ENCODE measurements at places on chromosomes 4 and X.

- no peak for DNase-seq
Observed at GRCh38 chr4:138831948-138832347, 183.6 kb upstream of the NOCT start.

GRCh38 chrX:139844884-139845283 lies 88.0 kb downstream of the ATP11C start:
- no peak for DNase-seq

DNA sequence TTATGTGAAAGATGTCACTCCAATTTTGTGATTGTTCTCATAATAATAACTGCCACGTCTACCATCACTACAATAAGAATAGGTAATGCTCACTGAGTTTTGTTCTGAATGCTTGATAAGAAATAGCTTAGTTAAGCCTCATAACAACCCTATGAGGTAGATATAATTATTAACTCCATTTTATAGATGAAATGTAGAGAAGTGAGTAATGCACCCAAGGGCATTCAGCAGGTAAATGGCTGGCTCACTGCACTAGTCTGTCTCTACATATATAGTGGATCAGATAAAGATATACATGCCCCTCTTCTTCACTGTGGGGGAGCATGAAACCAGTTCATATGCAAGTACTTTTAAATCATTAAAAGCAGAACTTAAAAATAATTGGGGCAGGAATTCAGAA lies 65.8 kb upstream of the SLC4A4 start:
- DNase-seq, result no peak

DNA sequence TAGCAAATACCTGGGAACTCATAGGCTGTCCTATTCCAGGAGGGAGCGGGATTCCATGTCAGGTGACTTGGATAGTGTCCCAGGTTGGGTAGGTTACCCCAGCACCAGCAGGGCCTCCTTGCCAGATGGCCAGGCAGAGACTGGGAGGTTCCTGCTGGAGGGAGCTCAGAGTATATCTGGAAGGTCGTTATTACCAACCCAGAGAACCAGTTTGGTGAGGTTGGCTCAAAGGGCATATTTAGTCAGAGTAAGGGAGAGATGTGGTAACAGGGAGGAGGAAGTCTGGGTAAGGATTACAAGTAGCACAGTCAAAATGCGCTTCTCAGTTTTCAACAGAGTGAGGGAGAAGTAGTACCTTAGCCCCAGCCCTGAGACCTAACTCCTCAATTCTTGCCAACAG lies 53.3 kb upstream of the LNX1 start:
- no peak for DNase-seq

DNA sequence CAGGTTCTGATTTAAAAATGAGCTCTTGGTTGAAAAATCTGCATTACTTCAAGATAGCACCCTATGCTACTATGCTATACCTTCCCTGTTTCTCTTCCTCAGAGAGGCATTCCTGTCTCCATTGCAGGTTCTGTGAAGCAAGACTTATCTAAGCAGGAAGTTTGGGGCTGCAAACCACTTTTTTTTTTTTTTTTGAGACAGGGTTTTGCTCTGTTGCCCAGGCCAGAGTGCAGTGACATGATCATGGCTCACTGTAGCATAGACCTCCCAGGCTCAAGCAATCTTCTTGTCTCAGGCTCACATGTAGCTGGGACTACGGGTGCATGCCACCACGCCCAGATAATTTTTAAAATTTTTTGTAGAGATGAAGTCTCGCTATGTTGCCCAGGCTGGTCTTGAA lies 4.0 kb upstream of the CCNG2 start:
- DNase-seq, result no peak

DNA sequence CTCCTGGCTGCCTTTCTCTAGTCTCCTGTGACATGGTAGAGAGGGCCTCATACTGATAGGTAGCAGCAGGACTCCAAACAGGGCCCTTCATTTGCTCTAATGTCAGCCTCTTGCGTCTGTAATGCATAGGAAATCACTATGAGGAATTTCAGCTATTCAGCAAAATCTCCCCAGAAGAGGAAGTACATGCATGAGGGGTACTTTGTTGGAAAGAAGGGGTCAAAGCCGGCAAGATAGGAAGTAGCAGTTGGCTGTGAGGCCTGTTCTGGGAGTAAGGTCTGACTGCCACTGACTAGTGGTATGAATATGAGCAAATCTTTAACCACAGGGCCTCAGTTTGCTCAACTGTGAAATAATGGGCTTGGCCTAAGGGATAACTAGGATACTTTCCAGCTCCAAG lies 283.2 kb downstream of the ARHGAP10 start:
- DNase-seq, result no peak

- DNase-seq, result no peak
Observed at GRCh38 chr4:155638195-155638965, 28.3 kb upstream of the GUCY1A1 start.

GRCh38 chr4:73234712-73235111 lies 23.9 kb downstream of the ANKRD17 start:
- no peak for DNase-seq

GRCh38 chr4:15451181-15451865 lies 18.4 kb upstream of the CC2D2A start:
- no peak for DNase-seq

GRCh38 chr4:54539500-54540029 lies 118.2 kb upstream of the KIT start:
- DNase-seq, result no peak

GRCh38 chr4:120977435-120977997 lies 55.0 kb upstream of the PRDM5 start:
- no peak for DNase-seq

GRCh38 chr4:112847781-112848180 lies 201.7 kb upstream of the ANK2 start:
- DNase-seq, result no peak

GRCh38 chr4:24559032-24559821 lies 25.1 kb downstream of the DHX15 start:
- no peak for DNase-seq

- no peak for DNase-seq
Observed at GRCh38 chr4:109861916-109862511, 14.1 kb downstream of the LRIT3 start.

- no peak for DNase-seq
Observed at GRCh38 chr4:105093975-105094374, 52.7 kb upstream of the TET2 start.

DNA sequence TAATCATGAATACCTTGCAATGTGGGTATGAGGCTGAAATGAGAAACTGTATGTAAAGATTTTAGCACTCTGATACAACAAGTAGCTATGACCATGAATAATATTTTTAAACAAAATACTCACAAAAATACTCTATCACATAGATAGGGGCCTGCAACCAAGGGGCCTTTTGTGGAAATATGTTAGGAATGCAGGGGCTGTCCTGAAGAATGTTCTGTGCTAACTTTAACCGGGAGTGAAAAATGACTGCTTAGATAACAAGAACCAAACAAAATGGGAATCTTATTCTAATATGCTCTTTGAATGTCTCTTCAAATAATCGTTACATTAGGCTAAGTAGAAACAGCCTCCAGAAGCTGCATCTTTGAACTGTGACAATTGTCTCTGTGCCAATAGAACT lies 37.9 kb upstream of the GYPA start:
- DNase-seq, result no peak

GRCh38 chr4:180990931-180991330 lies 1252.3 kb upstream of the TENM3 start:
- no peak for DNase-seq

DNA sequence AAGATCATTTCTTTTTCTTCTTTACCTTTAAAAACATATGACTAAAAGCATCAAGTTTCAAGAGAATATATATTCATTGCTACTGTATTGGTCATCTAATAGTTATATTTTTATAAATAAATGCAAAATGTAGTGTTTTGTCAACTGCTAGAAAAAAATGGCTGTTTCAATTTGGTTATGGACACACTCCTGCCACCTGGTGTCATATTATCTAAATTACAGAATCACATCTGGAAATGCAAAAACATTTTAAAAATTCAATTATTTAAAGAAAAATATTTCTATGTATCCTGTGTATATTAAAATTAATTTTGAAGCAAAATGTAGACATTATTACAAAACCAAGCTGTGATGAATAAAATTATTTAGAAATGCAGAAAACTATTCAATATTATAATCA lies 329.4 kb upstream of the PCDH18 start:
- DNase-seq, result no peak

- no peak for DNase-seq
Observed at GRCh38 chrX:53294024-53294648, 12.8 kb upstream of the IQSEC2 start.

DNA sequence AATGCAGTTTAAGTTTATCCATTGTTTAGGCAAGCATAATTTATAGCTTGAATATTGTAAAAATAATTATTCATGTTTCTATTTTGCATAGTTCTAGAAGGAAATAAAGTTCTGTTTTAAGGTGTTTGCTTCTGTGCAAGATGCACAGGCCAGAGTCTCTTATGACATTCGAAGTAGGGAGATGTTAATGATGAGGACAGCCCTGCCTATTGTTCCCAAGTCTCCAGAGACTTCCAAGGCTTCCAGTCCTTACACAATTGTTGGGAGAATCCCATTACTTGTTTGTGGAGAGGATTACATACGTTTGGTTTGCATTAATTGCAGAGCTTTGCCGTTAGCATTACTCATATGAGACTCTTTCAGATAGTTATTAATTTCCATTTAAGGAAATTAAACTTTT lies 96.2 kb upstream of the ANK2 start:
- no peak for DNase-seq

- DNase-seq, result no peak
Observed at GRCh38 chr4:176593943-176594342, 198.8 kb downstream of the VEGFC start.

DNA sequence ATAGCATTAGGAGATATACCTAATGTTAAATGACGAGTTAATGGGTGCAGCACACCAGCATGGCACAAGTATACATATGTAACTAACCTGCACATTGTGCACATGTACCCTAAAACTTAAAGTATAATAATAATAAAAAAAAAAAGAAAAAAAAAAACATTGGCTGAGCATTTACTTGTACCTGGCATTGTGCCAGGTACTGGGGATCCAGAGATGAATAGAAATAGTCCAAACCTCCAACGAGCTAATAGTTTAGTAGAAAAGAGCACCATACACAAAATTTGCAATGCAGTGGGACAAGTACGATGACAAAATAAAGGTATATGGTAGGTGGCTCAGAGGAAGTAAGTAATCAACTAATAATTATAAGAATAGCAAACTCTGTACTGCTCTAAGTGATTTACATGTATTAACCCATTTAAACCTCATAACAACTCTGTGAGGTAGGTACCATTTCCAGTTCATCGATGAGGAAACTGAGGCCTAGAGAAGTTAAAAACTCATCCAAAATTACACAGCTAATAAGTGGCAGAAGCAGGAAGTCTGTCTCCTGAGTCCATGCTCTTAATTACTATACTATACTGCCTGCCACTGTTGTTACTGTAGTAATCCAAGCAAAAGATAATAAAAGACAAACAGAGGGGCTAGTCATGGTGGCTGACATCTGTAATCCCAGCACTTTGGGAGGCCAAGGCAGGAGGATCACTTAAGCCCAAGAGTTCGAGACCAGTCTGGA lies 319.3 kb downstream of the OPHN1 start:
- DNase-seq, result no peak

DNA sequence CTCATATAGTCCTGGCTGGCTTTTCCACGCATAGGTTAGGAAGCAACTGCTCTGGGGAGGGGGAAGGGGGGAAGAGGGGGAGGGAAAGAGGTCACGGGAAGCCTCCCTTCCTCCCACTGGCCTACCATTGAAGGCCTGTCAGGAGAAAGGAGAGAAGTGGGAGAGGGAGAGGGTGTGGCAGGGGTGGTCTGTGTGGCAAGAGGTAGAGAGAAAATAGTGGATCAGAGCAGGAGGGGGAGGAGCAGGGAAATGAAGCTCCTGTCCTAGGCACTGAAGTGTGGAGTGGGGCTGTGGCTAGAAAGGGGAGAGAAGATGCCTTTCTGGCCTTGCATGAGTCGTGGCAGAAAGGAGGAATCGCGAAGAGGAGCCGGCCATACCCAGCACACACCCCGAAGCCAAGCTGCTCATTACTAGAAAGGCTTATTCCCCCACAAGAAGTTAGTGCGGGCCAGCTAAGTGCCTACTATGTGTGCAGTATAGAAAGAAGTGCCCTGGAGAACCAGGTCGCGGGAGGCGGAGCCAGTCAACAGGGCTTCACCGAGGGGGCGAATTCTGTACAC lies 1.1 kb upstream of the TMEM164 start:
- DNase-seq, result no peak

- no peak for DNase-seq
Observed at GRCh38 chrX:149114001-149114400, 391.1 kb downstream of the IDS start.

DNA sequence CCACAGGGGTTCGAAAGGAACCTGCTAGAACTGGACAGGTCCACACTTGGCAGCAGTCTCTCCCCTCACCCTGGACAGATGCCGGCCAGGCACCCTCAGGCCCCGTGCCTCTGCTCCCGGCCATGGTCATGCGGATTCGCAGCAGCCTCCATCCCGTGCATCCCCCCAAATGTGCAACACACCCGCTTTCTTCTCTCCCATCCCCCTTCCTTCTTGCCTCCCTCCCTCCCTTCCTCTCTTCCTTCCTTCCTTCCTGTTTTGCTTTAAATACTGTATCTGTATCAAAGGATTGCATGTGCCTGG lies 35.0 kb upstream of the HMX1 start:
- DNase-seq, result no peak

DNA sequence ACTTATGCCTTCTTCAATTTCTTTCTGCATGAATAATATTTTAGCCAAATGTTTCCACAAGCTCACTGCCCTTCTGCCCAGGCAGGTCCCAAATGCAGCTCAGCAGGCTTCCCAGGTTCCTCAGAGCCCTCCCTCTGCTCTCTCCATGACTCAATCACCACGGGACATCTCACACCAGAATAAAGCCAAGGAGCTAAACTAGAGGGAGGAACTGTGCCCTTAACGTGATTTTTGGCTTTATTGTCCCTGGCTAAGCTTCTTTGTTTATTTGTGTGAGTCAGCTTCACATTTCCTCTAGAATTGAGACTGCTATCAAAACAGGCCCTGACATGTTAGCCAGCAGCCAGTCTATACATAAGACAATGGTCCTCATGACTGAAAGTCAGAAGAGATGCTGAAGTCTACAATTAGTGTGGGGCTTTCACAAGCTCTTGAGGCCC lies 186.4 kb upstream of the GALNT7 start:
- DNase-seq, result no peak

DNA sequence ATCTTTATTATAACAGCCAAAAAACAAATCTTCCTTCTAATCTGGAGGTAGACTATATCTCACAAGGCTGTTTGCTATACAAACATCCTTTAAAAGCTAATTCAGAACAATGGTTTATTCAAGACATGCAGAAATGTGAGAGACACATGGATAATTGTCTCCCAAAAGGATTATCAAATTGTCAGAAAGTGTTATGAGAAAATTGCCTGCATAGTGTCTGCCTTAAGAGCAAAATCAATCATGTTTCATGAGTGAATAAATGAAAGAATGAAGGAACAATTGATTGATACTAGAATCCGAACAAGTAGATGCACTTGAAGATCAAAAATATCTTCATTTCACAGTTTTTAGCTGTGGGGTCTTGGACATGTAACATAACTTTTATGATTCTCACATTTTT lies 621.7 kb upstream of the BOD1L1 start:
- no peak for DNase-seq

DNA sequence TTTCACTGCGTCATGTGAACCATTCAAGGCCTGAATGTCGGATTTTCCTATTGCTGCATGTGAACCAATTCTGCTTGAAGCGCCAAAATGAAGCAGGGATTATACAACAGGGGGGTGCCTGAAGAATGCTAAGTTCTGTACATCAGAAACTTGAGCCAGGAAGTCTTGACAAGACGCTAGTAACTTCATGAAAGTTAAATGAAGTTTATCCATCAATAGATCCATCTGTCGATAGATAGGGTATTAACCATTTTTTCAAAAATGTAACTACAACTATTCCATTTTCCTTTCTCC lies 590 bp upstream of the NAF1 start:
- DNase-seq, result no peak

- DNase-seq, result no peak
Observed at GRCh38 chr4:110075083-110075738, 123.2 kb downstream of the ELOVL6 start.
